ENCODE measurements at places on chromosomes 16 and 17.
A peak's percentile ranks its signal among the peaks of the same experiment; 100 is the strongest.

GRCh38 chr16:80002261-80002660 is 401.7 kb upstream of the MAF start:
- no peak for DNase-seq

DNA sequence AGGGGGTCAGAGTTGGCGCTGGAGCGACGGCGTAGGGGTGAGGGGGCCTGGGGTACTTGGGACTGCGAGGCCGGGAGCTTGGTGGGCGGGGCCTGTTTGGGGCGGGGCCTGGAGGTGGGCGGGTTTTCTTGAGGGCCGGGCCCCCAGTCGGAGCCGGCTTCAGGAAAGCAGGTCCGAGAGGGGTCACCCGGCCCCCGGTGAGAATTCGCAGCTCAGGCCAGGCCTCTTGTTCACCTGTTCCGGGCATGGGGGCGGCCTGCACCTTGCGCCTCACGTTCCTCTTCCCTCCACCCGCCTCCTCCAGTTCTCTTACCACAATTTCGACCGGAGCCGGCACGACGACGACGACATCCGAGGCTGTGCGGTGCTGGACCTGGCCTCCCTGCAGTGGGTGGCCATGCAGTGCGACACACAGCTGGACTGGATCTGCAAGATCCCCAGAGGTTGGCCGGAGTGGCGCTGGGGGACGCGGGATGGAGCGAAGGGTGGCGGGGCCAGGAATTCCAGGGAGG is 52.5 kb downstream of the MRC2 start:
- no peak for DNase-seq

- no peak for DNase-seq
Measured at GRCh38 chr16:46732561-46732960, 15.6 kb downstream of the MYLK3 start.

DNA sequence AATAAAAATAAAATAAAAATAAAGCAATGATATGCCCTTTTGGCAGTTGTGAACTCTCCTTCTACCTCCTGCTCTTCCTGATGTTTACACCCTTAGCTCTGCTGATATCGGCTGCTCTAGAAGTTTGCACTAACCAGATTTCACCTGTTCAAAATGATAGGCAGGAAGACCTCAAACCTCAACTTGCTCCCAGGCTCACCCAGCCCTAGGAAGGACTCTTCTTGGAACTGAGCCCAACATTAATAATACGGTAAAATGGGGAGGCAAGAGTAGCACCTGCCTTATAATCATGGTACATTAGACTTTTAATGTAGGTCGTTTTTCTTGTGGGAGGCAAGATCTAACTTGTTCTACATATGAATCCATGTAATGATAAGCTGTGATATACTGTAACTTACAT is 61.2 kb upstream of the MED13 start:
- DNase-seq: peak; percentile 91

DNA sequence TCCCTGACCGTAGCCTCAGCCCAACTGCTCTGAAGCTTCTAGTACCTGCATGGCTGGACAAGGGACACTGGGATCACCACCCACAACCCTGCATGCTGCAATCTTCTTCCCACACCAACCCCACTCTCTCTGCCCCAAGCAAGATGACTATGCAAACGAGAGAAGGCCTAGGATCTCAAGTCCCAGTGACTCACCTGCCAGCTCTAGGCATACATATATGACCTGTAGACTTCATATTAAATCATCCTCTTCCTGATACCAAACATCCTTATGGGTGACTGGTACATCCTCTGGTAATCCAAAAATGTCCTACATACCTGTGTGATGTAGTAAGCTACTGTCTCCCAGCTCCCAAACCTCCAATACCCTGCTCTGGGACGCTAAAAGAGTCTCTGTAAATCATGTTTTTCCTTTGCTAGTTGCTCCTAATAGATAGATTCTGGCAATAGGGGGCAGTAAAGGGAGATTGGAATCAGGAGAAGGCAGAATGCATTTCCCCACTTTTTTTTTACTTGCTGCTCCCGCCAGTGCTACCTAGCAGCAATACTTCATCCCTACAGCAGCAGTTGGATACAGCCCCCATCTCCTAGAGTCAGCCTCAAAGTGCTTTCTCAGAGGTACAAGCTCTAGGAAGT is 43.4 kb upstream of the SOX9 start:
- no peak for DNase-seq

- DNase-seq: no peak
Measured at GRCh38 chr16:1366712-1367299, 15.1 kb downstream of the GNPTG start.

GRCh38 chr16:4695473-4696171 is 2.3 kb downstream of the NUDT16L1 start:
- DNase-seq: no peak

GRCh38 chr16:21989751-21990150 is 11.2 kb downstream of the PDZD9 start:
- DNase-seq: no peak

DNA sequence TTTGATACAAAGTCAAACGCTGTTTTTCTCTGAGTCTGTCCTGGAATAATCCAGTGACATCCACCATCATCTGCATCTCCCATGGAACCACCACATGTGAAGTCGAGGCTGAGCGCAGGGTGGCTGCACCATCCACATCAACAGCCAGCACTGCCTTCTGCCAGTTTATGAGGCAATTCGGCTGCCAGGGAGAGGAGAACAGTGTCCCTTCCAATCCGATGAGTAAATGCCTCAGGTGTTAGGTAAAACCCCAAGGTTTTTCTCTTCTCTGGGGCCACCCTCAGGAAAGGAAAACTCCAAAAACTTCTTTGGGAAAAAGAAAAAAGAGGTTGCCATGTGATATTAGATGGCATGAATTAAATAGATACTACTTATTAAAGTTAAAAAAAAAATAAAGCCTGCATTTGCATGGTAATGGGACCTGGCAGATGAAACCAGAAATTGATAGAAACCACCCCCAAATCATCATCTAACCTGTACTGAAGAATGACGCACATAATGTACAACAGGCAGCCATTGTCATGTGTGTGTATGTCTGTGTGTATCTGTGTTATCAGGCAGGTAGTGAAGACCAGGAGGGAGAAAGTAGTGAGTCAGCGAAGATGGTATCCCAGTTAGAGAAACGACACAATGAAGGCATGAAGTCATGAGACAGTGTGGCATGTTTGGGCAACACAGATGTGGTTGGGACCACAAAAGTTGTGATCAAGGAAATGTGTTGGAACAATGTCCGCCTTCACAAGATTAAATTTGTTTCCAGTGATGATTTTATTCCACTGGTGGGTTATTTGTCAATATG is 478.7 kb downstream of the CDH13 start:
- no peak for DNase-seq

- no peak for DNase-seq
Measured at GRCh38 chr17:73404246-73404645, 92.4 kb upstream of the CDC42EP4 start.

DNA sequence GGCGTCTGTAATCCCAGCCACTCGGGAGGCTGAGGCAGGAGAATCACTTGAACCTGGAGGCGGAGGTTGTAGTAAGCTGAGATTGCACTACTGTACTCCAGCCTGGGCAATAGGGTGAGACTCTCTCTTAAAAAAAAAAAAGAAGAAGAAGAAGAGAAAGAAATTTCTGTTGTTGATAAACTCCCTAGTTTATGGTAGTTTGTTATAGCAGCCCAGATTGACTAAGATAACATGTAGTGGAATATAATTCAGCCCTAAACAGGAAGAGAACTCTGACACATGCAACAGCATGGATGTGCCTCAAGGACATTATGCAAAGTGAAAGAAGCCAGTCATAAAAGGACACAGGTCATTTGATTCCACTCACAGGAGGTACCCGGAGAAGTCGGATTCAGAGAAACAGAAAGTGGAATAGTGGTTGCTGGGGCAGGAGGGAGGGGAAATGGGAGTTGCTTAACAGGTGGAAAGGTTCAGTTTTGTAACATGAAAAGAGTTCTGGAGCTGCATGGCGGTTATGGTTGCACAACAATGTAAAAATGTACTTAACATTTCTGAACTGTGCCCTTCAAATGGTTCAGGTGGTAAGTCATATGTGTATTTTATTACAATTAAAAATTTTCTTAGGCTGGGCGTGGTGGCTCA is 26.0 kb upstream of the PRM1 start:
- DNase-seq: no peak

GRCh38 chr16:48408688-48409087 is 23.5 kb upstream of the SIAH1 start:
- no peak for DNase-seq

- DNase-seq: no peak
Measured at GRCh38 chr16:67283826-67284555, 4.7 kb downstream of the PLEKHG4 start.

GRCh38 chr17:74454197-74455024 is 12.0 kb upstream of the CD300A start:
- DNase-seq: peak; percentile 45

DNA sequence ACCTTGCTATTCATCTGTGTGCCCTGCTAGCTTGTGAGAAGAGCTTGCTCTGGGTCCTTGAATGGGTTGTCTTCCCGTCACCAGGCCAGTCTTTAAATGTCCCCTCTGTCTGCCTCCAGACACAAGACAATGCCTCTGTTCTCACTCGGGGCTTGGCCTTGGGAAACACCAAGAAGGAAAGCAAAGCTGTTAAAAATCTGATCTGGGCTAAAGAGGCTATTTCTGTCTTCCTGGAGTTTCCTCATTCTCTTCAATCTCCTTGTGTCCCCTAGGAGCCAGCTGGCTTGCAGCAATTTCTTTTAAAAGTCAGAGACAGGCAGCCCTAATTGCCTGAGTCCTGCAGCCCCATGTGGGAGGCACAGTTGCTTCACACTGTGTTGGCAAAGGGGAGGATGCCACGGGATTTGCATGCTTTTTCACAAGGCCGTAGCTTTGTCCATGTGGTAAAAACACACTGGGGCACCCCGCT is 2.5 kb downstream of the DNAI2 start:
- DNase-seq: no peak

DNA sequence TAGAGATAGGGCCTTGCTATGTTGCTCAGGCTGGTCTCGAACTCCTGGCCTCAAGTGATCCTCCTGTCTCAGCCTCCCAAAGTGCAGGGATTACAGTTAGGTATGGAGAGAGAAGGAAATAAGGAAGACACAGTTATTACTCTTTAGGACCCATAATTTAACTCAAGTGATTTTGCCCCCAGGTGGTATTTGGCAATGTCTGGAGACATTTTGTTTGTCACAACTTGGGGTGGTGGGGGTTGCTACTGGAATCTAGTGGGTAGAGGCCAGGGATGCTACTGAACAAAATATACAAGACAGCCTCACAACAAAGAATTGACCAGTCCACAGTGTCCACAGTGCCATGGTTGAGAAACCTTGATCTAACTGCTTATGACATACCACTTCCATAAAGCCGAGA is 64.1 kb downstream of the PRKCB start:
- DNase-seq: no peak

- DNase-seq: no peak
Measured at GRCh38 chr17:10060526-10060925, 137.9 kb downstream of the GAS7 start.

GRCh38 chr16:27498916-27499658 is 50.6 kb downstream of the GTF3C1 start:
- no peak for DNase-seq

DNA sequence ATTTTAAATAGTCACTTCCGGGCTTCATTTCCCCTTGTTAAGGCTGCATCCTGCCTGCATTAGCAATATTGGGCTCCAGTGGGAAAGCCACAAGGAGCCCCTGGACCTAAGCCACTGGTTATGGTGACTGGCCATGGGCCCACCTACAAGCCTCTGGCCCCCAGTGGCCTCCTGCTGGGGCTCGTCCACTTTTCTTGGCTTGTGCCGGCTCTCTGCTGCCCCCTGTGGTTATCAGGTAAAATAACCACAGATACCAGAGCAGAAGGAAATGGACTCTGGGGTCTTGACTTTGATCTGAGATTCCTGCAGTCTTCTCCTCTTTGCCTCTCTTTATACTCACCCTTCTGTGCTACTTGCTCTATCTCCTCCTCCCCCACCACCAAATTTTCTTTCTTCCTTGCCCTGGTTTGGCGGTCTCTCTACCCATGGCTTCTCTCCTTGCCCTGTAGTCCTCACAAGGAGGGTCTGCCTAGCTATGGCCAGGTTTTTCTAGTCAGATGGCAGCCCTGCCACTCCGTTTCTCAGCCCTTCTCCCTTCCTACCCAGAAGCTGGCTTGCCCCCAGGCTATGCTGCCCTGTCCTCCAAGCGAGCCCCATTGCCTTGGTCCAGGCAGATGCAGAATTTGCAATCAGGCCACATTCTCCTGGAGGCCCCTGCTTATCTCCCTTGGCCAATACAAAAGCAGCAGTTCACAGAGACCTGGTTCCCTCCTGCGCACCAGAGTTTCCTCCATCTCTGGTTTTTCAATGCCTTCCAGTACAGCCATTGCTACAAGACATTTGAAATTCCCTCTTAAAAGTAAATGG is 82.9 kb upstream of the RCVRN start:
- DNase-seq: no peak

GRCh38 chr17:10295728-10296343 is 77.0 kb downstream of the MYH13 start:
- no peak for DNase-seq

GRCh38 chr16:11014136-11014535 is 69.8 kb downstream of the CLEC16A start:
- no peak for DNase-seq

- DNase-seq: no peak
Measured at GRCh38 chr17:80667462-80668277, 123.0 kb downstream of the RPTOR start.

GRCh38 chr16:51337662-51338061 is 186.6 kb upstream of the SALL1 start:
- DNase-seq: no peak

GRCh38 chr16:89737341-89738071 is 16.2 kb downstream of the ZNF276 start:
- no peak for DNase-seq

DNA sequence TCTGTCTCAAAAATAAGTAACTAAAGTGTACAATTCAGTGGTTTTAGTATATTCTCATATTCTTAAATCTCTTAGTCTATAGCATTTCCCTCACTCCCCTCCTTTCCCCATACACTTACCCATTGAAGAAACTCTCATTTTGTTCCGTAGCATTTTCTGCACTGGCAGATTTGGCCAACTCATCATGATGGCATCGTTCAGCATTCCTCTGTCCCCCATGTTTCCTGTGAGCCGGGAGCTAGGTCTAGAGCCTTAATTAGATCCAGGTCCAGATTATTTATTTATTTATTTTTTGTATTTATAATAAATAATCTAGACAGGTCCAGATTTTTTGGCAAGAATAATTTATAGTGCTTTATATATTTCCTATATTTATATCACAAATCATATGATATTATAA is 31.0 kb downstream of the HEATR3 start:
- no peak for DNase-seq

DNA sequence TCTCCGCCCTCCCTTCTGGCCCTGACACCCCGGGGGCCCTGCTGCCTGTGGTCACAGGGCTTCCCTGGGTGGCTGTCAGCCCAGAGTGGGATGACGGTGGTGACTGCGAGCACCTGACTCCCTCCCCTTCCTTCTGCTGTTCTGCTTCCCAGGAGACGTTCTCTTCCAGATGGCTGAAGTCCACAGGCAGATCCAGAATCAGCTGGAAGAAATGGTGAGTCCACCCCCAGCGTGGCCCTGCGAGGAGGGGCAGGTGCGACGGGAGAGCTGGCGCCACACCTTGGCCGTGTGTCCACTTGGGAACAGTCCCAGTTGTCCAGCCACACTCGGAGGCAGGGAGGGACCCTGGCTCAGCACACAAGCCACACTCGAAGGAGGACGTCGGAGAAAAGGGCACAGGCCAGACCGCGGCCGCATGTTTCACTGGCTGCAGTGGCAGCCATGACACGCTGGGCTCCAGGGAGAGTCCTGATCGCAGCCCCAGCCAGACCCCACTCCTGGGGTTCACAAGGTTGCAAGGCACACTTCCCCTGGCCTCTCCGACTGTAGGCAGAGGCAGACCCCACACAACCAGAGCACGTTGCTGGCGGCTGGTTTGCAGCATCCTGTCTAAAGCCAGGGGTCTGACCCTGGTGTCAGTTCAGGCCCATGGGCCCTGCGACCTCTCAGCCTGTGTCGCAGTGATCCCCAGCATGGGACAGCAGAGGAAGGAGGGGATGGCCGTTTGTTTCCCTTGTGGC is 49.9 kb downstream of the BAIAP2 start:
- no peak for DNase-seq

Data from NCI-H1436 treated with DMSO at 0.1 percent for 48 hours (cell line).